ENCODE measurements at places on chromosomes 5 and 9.

DNA sequence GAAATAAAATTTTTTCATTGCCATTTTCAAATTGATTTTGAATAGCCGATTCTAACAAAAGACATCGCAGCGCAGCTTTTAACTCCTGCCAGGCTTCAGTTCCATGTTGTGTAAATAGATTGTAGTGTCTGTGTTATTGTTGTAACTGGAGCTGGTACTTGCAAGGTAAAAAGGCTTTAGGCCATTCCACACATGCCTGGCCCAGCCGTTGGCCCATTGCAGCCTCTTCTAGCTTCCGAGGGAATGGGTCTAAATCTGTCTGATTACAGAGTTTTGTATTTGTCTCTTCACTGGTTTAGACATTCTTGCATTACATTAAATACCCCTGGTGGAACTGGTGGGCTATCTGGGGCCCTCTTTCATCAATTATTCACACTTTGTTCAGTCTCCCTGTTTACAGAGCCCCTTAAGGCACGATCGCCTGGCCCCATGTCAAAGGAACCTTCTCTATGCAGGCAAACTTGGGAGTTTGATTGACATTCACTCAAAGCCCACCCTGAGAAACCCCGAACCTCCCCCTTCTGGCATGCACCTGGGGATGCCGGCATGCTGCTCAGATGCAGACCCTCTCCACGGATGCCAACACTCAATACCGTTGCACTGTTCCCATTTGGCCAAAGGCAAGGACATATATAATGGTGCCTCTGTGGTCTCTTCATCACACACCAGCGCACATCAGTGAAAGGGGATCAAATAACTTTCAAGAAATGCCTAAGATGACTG lies 281.7 kb upstream of the IRX2 start:
- no peaks in the 10 kb centered on the region for H3K4me1 ChIP-seq
- no peak overlapping the region for H3K4me3 ChIP-seq
- no peak for DNase-seq
- H3K27ac ChIP-seq = no peak overlapping the region

DNA sequence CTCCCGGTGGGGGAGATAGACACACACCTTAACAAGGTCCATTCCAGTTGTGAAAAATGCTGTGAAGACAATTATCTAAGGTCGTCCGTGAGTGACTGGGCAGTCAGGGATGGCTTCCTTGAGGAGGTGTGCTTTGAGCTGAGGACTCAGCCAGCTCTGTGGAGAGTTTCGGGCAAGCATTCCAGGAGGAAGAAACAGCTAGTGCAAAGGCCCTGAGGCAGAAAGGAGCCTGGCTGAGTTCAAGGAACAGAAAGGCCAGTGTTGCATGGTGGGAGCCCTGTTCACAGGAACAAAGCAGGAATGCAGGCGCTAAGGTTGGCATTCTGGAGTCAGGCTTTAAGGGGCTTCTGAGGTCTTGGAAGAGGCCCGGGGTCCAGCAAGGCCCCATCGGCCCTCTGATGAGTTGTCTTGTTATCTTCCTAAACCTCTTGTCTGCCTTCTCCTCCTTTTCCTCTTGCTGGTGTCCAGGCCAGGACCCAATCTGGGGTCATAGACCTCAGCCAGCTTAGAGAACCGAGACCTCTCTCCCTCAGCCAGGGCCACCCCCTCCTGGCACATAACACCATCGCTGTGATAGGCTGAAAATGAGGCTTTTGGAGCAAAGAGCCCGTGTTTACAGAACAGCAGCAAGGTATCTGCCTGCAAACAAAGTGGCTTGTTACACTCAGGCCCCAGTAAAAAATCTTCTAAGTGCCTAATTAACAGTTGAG lies 270.2 kb upstream of the MVB12B start:
- no peaks in the 10 kb centered on the region for H3K4me1 ChIP-seq
- H3K36me3 ChIP-seq = no peaks in the 10 kb centered on the region
- no peaks in the 10 kb centered on the region for H3K27me3 ChIP-seq
- DNase-seq = no peak
- no peak overlapping the region for H3K27ac ChIP-seq

DNA sequence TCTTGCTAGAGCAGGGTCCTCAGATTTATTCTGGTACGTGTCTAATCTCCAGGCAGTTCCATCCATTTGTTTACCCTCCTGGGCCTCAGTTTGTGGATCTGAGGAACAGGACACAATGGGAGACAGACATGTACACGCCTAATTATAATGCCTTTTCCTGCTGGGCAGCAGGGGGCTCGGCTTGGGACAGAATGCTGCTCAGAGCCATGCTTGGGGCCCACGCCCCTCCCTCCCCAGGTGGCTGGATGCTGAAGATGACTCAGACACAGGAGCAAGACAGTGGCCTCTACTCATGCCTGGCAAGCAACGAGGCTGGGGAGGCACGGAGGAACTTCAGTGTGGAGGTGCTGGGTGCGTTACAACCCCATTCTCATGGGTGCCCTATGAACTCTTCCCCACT lies 72.7 kb upstream of the ASS1 start:
- H3K4me3 ChIP-seq = no peak overlapping the region
- DNase-seq = no peak
- no peak overlapping the region for H3K27ac ChIP-seq
- H3K4me1 ChIP-seq = no peaks in the 10 kb centered on the region

DNA sequence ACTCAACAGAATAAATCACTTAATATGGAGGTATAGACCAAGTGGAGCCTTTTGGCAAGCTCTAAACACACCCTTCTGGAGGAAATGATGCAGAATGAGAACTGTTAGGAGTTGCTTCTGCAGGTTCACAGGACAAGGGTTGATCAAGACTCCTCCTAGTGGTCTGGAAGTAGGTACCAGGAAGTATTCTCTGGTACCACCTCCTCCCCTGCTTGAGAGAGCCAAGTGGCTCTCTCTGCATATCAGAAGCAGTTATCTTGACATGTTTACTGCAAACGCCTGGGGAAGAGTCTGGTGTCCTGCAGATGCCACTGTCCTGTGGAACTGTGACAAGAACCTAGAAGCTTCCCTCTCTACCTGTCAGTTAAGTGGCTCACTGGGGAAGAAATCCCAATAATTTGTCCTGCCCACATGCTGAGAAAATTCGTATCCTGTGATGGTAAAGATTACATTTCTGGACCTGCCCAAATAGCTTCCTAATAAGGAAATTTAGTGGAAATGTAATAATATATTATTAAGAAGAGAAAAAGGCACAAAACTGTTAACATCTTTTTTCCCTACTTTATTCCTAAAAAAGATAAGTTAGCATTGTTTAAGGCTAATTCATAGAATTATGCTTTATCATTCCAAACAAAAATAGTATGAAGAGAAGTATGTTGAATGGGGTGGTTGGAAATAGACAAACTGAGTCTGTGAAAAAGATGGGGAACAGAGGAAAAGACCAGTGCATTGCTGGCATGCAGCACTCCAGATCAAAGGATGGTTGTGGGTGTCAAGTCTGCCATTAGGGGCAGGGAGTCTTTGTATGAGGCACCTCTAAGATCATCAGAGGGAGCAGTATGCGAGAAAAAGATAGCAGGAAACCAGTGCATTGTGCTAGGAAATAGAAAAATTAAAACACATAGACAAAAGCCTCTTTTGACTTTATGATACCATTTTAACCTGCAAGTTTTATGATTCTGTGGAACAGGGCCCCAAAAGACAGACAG lies 118.8 kb downstream of the CDC42SE2 start:
- H3K27ac ChIP-seq = peak overlapping the region; percentile 25
- no peaks in the 10 kb centered on the region for H3K27me3 ChIP-seq
- peaks cover 29% of the 10 kb centered on the region for H3K4me1 ChIP-seq

Data from thymus (tissue), 14 donors.